ENCODE measurements at places on chromosomes 1 and 21. TPM values are rescaled to one million over a fixed set of nuclear protein-coding genes. Genes with fewer than 3 reads are reported as not detected.

The KIF26B gene
- polyA plus RNA-seq, result 3.9 TPM

The PKLR gene
- polyA plus RNA-seq, result not detected

GRCh38 chr1:156213644-156213966 lies 798 bp downstream of the PMF1 start:
- DNase-seq, result no peak

GRCh38 chr1:192984080-192984479 lies 75.1 kb downstream of the UCHL5 start:
- DNase-seq, result no peak

DNA sequence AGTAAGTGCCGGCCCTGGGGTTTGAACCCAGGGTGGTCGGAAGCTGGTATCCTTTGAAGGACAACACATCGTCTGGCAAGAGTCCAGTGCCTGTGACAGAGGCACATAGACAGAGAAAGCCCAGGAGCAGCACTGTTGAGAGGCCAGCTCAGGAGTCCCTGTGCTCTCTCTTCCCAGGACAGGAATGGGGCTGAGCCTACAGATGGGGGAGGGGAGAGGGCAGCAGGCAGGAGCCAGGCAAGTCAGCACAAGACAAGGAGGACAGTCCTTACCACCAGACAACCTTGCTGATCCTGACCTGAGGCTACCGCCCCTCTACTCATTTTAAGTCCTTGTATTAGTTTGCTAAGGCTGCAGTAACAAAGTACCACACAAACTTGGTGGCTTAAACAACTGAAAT lies 27.7 kb upstream of the SYT6 start:
- DNase-seq, result no peak

The AMPD1 gene
- polyA plus RNA-seq, result not detected

DNA sequence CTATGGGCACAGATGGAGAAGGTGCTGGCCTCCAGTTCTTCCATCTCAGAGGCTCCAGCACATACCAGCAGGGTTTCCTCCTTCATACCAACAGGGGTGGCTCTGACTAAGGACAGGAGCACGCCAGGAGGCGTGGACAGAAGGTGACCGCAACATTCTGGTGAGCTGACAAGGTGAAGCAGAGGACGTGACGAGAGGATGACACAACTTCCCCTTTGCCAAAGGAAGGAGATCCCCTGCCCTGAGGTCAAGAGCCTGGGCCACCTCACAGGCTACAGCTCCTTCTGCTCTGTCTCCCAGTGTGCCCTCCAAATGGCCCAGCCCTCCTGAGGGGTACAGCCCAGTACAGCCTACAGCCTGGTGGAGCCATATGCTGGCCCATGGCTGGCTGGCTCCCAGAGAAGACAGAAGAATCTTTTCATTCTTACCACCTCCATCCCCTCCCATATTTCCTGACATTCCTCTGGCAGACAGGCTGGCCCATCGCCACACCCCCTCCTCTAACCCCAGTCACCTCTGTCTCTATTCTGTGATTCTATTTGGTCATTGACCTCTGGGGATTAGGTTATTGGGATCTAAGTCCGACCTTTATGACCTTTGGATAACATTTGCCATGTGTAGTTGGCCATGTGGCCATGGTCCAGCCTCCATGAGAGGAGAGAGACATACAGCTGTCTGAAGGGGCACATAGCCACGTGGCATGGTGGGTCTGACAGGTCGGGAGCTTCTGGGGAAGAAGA lies 5.1 kb upstream of the LAMB3 start:
- peak; percentile 36 for DNase-seq

The CRABP2 gene
- polyA plus RNA-seq, result 1.5 TPM

GRCh38 chr1:99227056-99227897 lies 37.0 kb upstream of the PLPPR4 start:
- DNase-seq, result no peak

The C1orf94 gene
- not detected for polyA plus RNA-seq

- DNase-seq, result no peak
Observed at GRCh38 chr1:225366018-225366417, 61.8 kb downstream of the LBR start.

GRCh38 chr1:31767225-31767624 lies 3.1 kb upstream of the ADGRB2 start:
- DNase-seq, result no peak

DNA sequence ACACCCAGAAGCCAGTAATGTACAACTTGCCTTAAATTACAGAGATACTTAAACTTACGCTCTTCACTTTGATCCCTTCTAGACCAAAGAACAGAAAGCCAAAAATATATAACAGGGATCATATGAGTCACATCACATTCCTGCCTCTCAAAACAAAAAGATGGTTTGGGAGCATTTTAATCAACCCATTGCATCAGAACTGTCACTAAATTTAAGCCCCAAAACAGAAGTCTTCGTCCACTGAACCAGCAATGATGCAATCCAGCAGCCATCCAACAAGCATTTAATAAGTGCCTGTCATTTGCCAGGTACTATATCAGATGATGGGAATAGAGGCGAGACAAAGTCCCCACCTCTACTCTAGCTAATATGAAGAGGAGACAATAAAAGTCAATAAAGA lies 42.7 kb upstream of the GLIS1 start:
- DNase-seq, result no peak

GRCh38 chr1:158611916-158612315 lies 6.8 kb downstream of the OR10Z1 start:
- no peak for DNase-seq

GRCh38 chr21:33374450-33375096 lies 28.6 kb upstream of the IFNGR2 start:
- no peak for DNase-seq

The SIK1 gene
- 1.4 TPM for polyA plus RNA-seq

DNA sequence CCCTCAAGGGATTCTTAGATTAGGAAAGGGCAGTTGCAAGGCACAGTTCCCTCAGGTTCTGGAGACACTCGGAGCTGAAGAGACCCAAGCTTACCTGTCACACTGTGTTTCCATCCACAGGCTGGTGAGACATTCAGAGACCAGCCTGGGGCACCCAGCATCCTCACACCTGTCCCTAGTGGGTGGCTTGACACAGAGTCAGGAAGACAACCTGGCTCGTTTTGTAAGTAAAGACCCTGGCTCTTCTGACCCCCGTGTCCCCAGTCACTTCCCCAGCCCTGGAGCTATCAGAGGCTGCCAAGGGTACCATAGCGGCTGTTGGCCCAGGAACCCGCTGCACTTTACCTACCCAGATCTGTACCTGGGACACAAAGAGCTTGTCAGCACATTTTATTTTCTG lies 409.8 kb downstream of the MATN1 start:
- DNase-seq, result no peak

The BLACAT1 gene
- not detected for polyA plus RNA-seq

The TDRD10 gene
- polyA plus RNA-seq, result 2.9 TPM

DNA sequence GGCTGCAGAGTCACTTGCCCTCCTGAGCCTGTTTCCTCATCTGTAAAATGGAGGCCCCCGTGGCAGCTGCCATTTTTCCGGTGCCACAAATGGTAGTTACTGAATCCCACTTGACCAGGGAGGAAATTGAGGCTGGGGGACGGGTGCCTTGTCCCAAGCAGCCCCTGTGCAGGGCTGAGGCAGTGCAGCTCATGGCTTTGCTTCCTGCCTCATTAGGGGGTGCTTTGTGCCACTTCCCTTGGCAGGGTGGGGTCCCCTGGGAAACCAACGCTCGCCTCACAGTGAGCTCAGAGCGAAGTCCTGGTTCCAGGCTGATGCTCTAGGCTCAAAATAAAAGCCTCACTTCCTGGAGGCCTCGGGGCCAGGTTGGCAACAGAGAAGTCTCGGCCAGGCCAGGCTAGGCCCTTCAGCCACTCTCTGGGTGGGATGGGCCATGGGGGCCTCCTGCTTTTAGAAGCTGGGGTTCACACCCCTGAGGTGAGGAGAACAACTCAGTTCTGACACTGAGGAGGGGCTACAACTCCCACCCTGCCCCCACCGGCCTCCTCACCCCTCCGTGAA lies 6.8 kb downstream of the LAPTM5 start:
- no peak for DNase-seq

DNA sequence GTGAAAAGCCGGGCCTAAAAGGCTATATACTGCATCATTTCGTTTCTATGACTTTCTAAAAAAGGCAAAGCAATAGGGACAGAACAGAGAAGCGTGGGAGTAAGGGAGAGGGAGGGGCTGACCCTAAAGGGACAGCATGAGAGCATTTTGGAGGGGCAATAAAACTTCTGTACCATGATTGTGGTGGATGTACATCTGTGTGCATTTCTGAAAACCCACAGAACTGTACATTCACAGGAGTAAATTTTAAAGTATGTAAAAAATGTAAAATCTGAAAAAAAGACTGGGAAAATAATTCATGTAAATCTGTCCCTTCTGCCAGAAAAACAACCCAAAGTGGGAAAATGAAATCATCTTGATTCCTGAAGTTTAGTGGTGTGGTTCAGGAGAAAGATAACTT lies 235.4 kb downstream of the CENPF start:
- DNase-seq, result no peak

DNA sequence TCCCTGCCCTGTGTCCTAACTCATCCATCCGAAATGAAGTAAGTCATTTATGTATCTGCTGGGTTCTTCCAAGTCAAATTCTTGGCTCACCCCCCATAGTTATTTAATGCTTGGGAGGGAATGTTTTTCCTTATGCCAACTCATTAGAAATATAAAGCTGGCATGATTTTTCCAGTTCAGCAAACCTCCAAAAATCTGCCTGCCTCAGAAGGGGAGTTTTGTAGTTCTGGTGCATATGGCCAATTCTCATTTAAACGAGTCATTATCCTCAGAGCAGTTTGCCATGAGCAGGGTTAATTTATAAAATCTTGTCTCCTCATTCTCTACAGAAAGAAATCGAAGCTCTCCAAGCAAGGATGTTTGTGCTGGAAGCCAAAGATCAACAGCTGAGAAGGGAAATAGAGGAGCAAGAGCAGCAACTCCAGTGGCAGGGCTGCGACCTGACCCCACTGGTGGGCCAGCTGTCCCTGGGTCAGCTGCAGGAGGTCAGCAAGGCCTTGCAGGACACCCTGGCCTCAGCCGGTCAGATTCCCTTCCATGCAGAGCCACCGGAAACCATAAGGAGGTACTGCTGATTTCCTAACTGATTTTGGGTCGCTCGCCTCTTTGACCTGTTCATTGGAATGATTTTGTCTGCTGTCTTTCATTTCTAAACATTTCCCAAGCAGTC lies 144.1 kb downstream of the DISC1 start:
- DNase-seq, result no peak

GRCh38 chr1:15355968-15356625 lies 53.6 kb upstream of the EFHD2 start:
- no peak for DNase-seq

- peak; percentile 60 for DNase-seq
Observed at GRCh38 chr1:27403065-27403726, 10.8 kb downstream of the GPR3 start.

The UBXN10 gene
- 0.14 TPM for polyA plus RNA-seq

The FCRL2 gene
- 0.07 TPM for polyA plus RNA-seq

- DNase-seq, result no peak
Observed at GRCh38 chr1:231052777-231053176, 12.7 kb upstream of the FAM89A start.

- no peak for DNase-seq
Observed at GRCh38 chr1:217027403-217028080, 304.3 kb upstream of the ESRRG start.

DNA sequence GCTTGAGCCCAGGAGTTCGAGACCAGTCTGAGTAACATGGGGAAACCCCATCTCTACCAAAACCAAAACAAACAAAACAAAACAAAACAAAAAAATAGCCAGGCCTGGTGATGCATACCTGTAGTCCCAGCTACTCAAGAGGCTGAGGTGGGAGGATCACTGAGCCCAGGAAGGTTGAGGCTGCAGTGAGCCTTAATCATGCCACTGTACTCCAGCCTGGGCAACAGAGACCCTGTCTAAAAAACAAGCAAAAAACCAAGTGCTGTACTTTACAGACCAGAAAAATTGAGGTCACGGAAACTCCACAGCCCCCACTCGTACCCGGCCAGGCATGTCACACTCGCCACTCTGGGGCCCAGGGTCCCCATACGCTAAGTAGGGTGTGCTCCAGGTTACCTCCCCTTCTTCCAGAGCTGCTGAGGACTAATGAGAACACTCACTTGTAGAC lies 22.9 kb downstream of the ATP2B4 start:
- DNase-seq, result no peak

DNA sequence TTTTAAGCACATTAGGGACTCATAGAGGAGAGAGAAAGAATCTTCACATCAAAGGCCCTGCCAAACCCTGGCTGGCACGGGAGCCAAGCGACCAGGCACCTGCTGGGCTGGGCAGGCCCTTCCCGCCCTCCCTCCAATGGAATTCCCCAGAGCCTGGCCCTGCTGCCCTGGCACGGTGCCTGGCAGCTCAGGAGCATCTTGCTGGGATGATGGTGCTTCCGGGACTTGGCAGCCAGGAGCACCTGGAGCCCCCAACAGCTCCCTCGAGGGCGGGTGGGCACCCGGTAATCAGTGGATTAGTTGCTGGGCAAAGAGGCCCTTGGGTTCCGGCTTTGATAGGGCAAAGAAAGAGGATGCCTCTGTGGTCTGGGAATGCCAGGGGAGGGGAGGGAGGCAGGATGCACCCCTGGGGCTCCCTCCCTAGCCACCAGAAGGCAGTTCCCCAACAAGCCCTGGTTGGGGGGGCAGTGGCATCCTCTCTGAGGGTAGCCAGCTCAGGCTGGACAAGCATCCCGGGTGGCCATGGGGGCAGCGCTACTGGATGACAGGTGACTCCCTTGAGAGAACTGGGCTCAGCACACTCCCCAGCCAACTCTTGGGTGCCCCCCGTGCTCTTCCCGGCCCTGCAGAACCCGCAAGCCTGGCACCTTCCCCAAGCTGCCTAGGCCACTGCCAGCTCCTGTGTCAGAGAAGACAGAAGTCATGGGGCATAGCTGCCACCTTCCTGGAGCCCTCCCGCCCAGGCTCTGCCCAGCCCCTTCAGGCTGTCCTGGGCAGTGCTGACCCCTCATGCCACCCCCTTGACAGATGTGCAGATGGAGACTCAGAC lies 26.4 kb downstream of the KRTAP10-1 start:
- peak; percentile 19 for DNase-seq

The ZNF684 gene
- polyA plus RNA-seq, result 4.5 TPM

GRCh38 chr1:225595974-225596551 lies 56.9 kb downstream of the ENAH start:
- DNase-seq, result no peak

The RHOC gene
- 170 TPM for polyA plus RNA-seq

DNA sequence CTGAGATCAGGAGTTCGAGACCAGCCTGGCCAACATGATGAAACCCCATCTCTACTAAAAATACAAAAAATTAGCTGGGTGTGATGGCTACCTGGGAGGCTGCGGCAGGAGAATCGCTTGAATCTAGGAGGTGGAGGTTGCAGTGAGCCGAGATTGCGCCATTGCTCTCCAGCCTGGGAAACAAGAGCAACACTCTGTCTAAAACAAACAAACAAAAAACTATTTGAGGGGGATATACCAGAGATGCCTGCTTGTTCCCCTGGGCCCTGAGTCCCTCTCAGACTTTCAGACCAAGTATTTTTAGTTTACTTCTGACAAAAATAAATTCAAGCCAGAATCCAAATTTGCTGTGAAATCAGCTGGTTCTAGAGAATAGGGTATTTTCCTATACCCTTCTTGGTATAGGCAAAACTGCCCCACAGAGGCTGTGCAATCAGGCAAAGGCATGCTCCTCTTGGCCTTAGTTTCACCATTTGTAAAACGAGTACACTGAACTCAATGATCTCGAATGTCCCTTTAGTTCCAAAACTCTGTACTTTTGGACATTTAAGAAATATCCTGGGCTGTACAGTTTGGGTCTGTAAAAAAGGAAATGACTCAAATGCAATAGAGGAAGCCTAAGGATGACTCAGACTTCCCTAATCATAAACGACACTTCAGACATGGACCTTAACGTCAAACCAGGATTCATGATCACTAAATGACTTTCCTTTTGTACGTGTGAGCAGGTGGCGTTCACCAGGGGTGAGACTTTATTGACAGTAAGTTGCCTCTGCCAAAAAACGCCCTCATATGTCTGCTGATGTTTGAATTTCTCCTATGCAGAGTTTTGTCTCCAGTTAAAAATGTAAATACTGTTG lies 16.1 kb downstream of the ENSA start:
- no peak for DNase-seq

The OLIG1 gene
- polyA plus RNA-seq, result not detected
